ENCODE measurements at places on chromosomes 13 and 19. TPM values are rescaled to one million over a fixed set of nuclear protein-coding genes. Genes with fewer than 3 reads are reported as not detected.

GRCh38 chr13:47337781-47338507, 441.1 kb upstream of the HTR2A start:
- no peak for DNase-seq
- no peaks in the 10 kb centered on the region for H3K36me3 ChIP-seq
- no peak overlapping the region for H3K27ac ChIP-seq
- no peak overlapping the region for H3K4me3 ChIP-seq

DNA sequence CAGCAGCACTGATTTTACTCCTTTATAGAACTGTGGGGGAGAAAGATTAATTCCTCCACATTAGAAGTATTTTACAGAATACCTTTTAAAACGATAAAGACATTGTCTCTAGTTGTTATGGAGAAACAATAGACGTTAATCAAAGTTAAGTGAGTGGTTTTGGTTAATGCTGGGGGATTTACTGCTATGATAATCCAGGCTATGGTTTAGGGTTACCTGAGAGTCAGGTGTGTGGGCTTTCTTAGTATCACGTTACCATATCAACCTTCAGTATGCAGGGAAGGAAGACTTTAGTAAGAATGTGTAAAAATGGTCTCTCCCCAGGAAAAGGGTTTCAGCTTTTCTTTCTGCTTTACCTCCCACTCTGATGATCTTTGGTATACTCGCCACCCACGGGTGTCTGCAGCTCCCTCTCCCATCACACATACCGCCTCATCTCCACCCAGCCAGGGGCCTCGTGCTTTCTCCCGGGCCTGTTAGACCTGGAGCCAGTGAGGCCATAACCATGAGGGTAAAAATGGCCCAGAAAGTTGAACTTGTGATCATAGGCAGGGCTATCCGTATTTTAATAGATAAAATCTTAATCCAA, 45.6 kb upstream of the WDFY2 start:
- no peak for DNase-seq
- H3K27me3 ChIP-seq = no peaks in the 10 kb centered on the region
- H3K4me3 ChIP-seq = no peak overlapping the region
- peaks cover 4% of the 10 kb centered on the region for H3K4me1 ChIP-seq
- no peak overlapping the region for H3K27ac ChIP-seq
- H3K36me3 ChIP-seq = no peaks in the 10 kb centered on the region

DNA sequence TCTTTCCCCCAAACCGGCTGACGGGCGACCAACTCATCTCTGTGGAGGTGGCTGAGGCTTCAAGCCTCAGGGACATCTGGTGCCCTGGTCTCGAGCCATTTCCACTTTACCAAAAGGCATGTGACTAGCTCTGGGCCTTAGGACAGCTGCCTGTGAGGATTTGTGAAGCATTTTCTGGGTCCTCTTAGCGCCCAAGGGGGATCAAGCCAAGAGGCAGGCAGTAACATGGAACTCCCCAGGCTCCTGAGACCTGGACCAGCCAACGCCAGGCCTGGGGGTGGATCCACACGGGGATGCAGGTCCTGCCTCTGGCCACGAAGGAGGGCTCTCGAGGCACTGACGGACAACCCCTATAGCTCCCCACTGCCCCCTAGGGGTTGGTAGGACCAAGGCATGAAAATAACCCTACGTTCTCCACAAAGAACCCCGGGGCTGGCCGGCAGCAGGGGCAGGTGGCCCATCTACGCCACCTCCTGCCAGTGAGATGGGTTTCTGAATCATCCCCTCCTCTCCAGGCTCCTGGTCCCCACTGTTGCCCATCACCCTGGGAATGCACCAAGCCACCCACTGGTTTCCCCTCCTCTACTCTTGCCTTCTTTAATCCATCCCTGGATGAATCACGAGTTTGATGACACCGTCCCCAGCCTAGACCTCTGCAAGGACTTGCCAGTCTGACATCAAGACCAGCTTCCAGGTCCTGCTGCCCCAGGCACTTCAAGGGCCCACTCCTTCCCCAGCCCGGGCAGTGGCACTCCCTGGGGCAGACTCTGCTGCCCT, 7.0 kb upstream of the MYDGF start:
- H3K27me3 ChIP-seq = no peaks in the 10 kb centered on the region
- H3K27ac ChIP-seq = no peak overlapping the region
- peak; percentile 64 for DNase-seq
- no peaks in the 10 kb centered on the region for H3K4me1 ChIP-seq

GRCh38 chr19:14840206-14840605, 5.2 kb upstream of the OR7A5 start:
- DNase-seq = no peak
- no peaks in the 10 kb centered on the region for H3K36me3 ChIP-seq
- H3K27ac ChIP-seq = no peak overlapping the region
- no peaks in the 10 kb centered on the region for H3K4me1 ChIP-seq
- no peak overlapping the region for H3K4me3 ChIP-seq

DNA sequence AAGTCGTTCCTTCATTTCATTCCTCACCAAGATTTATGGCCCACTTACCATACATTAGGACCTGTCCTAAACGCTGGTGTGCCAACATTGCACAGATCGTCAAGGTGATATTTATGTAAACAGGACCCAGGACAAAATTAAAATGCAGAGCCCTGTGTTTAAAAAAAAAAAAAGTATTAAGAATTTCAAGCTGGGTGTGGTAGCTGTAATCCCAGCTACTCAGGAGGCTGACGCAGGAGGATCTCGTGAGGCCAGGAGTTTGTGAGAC, 6.5 kb upstream of the ZNF444 start:
- H3K36me3 ChIP-seq = no peaks in the 10 kb centered on the region
- H3K4me1 ChIP-seq = peaks cover 16% of the 10 kb centered on the region

GRCh38 chr19:49653466-49653806, 11.4 kb downstream of the SCAF1 start:
- peaks cover 92% of the 10 kb centered on the region for H3K36me3 ChIP-seq
- H3K4me1 ChIP-seq = no peaks in the 10 kb centered on the region
- H3K27me3 ChIP-seq = no peaks in the 10 kb centered on the region

Gene PPP1R15A
- total RNA-seq = 80.4 TPM

Gene CYP4F3
- 2.8 TPM for total RNA-seq

GRCh38 chr19:821825-822503, at the start of gene PLPPR3:
Gene PLPPR3 (minus strand): TSS chr19:821955. CDS start chr19:821559, 396 bp downstream.
- H3K4me3 ChIP-seq = peak within 1 kb of the TSS; percentile 39
- H3K27ac ChIP-seq = no peak within 1 kb of the TSS
- no peak for DNase-seq
- no peaks in the 10 kb centered on the region for H3K36me3 ChIP-seq

Gene STOML3
- total RNA-seq = 2.7 TPM

DNA sequence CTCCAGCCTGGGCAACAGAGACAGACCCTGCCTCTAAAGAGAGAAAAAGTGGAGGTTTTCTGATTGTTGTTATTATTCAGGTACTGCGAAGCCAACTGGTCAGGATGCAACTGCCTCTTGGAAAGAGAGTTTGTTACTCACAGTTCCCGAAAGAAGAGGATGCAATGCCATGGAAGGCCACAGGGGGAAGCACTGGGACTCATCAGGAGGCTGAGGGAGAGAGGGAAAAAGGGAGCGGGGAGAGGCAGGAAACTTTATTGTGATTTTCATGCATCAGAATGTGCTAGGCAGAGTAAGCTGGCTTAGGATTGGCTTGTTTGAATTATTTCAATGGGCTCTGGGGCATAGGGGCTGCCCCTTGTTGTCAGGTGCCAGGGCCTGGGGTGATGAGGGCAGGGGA, 27.6 kb downstream of the MYO9B start:
- no peaks in the 10 kb centered on the region for H3K27me3 ChIP-seq
- H3K4me1 ChIP-seq = peaks cover 29% of the 10 kb centered on the region
- H3K4me3 ChIP-seq = no peak overlapping the region
- H3K27ac ChIP-seq = no peak overlapping the region

Data from lower lobe of right lung (tissue), 2 donors.